Retinal pigment epithelial cell (primary cell): ENCODE measurements at places on chromosomes 7 and 10.

GRCh38 chr10:110613341-110613995 is 30.7 kb upstream of the RBM20 start:
- DNase-seq, result no peak

DNA sequence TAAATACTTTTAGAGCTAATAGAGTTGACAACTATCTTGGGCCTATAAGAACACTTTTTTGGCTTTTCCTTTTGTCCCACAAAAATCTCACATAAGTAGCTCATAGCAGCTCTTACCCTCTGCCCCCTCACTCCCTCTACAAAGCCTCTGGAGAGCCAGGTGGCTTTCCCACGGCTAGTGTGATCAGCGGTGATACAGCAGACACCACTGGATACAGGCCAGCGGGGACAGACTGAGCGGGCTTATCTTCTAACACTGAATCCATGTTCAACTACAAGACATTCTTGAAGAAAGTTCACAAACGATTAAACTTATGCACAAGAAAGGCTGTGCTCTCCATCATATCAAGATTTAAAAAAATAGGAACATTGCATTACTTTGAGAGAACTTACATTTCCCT is 377.2 kb downstream of the PARD3 start:
- DNase-seq, result no peak

DNA sequence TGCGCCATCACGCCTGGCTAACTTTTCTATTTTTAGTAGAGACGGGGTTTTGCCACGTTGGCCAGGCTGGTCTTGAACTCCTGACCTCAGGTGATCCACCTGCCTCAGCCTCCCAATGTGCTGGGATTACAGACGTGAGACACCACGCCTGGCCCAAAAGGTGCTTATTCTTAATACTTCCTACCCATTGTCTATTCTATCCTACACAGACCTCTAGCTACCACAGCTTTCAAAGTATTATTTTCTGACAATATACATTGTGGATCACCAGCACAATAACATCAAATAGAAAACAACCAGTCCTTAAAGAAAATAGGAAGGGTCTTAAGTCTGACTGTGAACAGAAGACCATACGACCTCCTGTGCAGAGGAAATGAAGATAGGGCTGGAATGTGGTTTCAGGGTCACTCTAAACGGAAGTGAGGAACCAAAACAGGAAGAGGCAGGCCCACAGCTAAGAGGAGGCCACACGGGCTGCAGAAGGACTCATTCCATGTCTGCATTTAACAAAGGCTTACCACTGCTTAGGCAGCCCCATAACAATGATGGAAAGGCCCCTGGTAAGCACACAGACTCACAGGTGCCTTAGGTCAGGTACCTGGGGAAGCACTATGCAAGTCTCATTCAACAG is 115.2 kb downstream of the ZFAND4 start:
- DNase-seq, result no peak

DNA sequence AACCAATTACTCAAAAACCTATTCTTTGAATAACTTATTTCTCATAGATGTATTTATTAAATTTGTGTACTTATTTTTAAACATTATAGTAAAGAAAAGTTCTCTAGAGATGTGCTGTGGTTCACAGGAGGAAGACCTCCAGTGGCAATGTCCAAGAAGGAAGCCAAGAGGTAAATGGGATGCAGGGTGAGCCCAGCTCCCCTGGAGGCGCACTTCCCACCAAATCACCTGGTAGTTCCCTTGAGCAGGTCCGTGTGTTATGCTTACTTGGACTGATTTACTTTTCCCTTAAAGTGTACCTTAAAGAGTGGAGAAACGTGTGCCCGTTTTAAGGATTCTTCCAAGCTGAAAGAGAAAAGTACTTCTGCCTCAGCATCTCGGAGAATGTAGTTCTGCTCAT is 55.3 kb downstream of the PAXIP1 start:
- DNase-seq, result no peak

DNA sequence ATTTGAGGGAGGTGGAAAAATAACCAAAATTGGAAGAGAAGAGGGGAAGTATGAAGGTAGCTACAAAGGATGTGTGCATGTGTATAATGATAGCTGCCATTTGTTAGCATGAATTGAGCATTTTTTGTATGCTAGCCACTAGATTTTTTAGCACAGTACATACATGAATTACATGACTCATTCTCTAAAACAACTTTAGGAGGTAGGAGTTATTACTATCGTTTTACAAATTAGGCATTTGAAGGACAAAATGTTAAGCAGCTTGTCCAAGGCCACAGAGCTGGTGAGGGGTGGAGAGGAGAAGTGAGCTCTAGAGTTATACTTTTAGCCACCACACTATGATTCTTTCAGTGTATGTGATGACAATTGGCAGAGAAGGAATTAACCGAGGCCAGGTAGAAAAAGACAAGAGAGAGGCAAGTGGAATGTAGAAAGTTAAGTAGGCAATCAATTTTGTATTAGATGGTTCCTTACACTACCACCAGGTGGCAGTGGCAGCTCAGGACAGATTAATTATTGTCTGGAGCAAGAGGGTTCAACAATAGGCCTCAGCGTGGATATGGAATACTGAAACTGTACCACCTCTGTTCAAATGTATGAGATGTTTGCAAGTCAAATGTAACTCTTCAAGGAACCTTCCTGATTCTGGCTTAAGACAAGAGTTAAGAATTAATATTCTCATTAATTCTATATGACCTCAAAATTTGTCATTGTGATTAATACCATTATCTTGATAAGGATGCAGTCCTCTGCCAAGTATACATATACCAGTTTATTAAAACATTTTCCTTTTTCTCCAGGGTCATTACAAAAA is 128.0 kb downstream of the MBL2 start:
- peak; percentile 6 for DNase-seq

DNA sequence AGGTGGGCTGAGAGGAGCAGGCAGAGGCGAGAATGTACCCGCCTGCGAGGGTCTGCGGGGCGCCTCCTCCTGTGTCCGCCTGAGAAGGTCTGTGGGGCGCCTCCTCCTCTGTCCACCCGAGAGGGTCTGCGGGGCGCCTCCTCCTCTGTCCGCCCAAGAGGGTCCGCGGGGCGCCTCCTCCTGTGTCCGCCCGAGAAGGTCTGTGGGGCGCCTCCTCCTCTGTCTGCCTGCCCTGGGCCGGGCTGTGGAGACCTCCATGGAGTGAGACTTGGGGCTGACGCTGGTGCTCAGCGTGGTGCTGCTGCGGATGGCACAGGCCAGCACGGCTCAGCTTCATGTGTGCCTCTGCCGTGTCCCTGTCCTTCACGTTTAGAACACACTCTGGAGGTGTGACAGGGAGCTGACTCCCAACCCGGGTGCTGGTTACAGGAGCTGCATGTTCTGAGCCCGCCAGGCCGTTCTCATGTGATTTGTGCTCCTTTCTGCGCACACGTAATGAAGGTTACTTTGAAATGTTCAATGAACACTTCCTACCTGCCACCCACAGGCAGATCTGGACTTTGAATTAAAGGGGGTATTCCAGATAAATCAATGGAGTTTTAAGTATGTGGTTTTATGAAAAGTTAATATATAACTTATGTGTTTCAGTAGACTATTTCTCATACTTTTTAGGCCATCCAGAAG is 20.5 kb upstream of the GET4 start:
- DNase-seq, result no peak

GRCh38 chr10:86152911-86153310 is 213.7 kb downstream of the GRID1 start:
- DNase-seq, result no peak

DNA sequence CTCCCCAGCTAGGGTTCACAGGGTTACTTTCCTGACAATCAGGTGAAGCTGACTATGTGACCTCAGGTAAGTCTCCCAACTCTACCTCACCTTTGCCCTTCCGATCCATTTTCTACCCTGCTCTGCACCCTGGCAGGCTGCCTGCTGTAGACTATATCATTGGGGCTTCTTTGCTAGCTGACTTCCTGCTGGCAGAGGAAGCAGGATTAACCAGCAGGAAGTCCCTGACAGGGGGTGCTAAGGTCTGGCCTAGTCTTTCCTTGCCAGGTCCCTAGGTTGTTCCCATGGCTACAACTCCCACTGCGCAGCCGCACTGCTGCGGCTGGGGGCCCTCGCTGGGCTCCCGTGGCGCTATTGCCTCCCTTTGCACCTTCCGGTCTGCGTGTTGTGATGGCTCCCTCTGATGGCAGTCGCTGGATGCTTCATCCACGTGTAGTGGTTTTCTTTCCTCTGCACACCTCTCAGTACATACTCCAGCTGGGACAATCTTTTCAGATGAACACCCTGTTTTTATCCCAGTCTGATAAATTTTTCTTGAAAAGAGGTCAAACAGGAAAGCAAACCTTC is 365.9 kb downstream of the REEP3 start:
- no peak for DNase-seq

DNA sequence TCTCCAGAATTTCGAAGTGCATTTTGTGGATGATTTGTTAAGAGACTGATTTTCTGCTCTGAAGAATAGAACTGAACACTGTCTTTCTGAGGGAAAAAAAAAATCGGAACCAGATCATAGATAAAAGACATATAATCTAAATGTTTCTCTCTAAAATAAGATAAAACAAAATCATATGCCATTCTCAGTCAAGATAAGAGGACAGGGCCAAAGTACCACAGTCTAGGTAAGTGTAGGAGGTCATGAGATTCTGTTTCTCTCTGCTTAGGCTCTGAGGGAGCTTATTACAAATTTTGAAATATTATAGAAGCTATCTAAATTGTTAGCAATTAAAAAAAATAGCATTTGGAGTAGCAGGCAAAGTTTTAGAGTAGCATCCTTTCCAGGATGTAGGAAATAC is 702 bp upstream of the AOAH start:
- DNase-seq, result no peak

- DNase-seq, result no peak
These were observed 216.8 kb downstream of the SNX10 start for GRCh38 chr7:26508481-26508880.

- DNase-seq, result no peak
These were observed 1.4 kb downstream of the FGFBP3 start for GRCh38 chr10:91907914-91908336.

DNA sequence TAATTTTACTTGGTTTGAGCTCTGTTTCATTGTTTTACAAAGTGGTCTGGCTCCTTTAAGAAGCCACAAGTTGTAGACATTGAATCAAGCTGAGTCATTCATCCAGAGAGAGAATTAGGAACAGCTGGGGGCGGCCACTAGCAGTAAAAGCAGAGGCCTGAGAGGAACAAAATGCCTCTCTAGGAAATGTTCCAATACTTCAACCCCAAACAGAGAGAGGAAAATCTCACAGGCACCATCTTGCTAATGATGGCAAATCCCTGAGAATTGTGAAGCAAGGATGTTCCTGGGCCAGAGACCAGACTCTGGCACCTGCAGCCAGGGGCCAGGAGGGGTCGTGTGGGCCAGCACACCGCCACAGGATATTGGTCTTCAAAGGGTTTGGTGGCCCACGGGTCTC is 26.5 kb upstream of the TRIL start:
- peak; percentile 43 for DNase-seq

GRCh38 chr10:68925489-68925888 is 24.4 kb downstream of the DDX50 start:
- no peak for DNase-seq

- DNase-seq, result no peak
These were observed 40.3 kb upstream of the RSBN1L start for GRCh38 chr7:77655836-77656455.

- no peak for DNase-seq
These were observed 53.0 kb downstream of the SPOCK2 start for GRCh38 chr10:72035252-72035887.

DNA sequence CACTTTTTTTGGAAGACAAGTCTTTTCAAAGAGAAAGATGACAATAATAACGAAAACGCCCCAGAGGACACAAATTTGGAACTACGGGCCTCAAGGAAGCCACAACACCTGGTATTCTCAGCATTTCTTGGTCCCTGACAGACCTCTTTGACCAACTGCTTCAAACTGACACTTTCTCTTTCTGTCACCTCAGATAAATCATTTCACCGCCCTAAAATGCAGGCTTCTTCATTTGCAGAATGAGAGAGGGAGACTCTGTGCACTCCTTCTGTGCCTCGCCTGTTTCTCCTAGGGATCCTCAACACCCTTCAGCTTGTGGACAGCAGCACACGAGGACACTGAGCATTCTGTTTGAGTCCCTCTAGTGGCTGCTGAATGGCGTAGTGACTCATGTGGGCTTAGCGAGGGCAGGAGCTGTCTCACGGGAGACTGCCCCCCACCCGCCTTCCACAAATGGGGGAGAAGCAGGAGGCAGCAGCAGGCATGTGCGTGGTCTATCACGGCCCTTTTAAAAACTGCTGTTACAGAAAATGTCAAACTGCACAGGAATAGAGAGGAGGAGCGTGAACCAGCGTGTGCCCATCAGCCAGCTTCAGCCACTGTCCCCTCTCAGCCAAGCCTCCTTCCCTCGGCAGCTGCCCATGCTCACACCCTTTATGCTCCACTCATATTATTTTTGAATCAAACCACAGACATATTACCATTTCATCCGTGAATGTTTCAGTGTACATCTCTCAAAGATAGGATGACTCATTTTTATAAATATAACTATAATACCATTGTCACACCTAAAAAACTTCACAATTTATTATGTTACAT is 41.4 kb downstream of the GSDME start:
- DNase-seq, result no peak

- no peak for DNase-seq
These were observed 41.9 kb upstream of the PDCD4 start for GRCh38 chr10:110829721-110830410.

DNA sequence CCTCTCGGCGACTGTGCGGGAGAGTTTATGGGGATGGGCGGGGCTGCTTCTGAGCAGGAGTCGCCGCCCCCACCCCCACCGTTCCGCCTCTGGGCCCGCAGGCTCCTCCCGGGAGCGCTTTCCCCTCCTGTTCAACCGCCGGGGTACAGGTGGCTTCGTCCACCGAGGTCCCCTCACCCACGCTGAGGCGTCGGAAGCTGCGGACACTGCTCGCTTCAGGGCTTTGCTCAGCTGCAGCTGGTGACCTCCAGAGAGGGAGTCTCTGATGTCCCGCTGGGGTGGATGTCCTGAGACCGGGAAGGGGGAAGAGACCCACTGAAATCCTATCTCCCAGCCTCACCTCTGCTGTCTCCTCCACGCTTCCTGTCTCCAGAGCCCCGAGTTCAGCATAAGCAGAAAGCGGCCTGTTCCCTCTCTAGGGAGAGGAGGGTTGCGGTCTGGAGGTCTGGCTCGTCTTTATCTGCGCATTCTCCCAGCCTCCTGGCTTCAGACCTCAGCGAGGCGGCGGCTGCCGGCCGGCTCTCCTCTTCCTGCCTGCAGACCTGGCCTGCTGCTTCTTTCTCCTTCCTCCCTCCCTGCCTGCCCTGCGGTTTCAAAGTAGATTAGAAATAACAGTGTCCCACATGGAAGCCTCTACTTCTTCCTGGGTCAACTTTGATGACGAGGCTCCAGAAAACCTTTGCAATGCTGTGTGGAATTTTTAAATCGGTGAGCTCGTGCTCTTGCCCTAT is 1.8 kb downstream of the CYP2E1 start:
- DNase-seq, result no peak

DNA sequence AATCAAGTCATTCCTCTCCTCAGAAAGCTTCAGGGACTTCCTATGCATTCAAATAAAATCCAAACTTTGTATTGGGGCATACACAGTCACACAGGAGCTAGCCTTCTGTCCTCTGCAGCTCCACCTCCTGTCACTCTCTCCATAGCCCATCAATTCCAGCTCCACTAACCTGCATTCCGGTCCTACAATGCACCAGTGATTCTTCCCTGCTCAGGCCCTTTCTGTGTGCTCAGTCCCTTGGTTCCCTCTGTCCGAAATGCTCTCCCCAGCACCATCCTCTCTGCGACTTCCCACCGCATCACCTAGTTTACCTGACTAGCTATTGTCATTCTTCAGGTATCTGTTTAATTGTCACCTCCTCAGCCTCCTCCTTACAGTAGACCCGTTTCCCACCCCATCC is 26.4 kb upstream of the YAE1 start:
- DNase-seq, result no peak
